NCI-H2081 treated with DMSO at 0.1 percent for 48 hours (cell line): ENCODE measurements at places on chromosomes 12 and 14.
A peak's percentile ranks its signal among the peaks of the same experiment; 100 is the strongest.

GRCh38 chr12:90984114-90984513, 20.7 kb downstream of the EPYC start:
- DNase-seq, result no peak

DNA sequence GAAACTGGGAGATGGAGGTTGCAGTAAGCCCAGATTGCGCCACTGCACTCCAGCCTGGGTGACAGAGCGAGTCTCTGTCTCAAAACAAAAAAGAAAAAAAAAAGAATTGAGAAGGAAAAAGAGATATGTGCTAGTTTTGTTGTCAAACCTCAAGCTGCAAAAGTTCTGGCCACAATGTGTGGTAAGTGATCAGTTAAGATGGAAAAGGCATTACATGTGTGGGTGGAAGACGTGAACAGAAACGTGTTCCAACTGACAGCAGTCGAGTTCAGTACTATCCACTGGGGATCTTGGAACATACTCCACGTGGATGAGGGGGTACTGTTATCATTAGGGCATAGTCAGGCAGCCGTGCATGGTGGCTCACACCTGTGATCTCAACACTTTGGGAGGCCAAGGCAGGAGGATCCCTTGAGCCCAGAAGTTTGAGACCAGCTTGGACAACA, 17.3 kb downstream of the GPR68 start:
- no peak for DNase-seq

DNA sequence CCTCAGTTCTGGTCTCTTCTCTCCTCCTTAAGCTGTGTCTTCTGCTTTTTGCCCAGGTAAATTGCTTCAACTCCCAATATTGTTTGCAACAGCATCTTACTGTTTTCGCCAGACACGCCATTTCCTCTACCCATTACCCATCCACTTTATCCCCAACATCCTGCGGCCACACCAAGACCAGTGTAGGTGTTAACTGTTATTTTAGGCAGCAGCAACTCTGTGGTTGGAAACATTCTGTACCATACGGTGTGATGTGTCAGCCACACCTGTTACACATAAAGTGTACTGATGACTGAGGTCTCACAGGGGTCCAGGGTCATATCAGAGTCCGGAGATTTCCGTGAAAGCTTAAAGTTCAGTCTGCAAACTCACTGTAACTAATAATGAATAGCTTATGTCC, 21.8 kb upstream of the KLRD1 start:
- DNase-seq, result no peak

DNA sequence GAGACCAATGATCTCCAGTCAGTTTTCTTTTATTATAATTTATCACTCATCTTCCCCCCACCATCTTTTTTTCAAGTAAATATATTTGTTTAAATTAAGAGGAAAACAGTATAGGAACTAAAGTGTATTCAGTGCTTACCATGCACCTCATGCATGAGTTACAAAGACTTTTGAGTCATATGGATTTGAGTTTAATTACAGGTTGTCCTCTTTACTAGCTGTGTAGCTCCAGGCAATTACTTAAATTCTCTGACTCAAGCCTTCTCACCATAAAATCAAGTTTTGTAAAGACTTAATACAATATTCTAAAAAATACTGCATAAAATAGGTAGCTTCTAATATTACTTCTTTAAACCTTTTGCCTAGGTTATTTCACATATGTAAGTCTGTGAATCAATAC, 251.3 kb downstream of the SLC16A7 start:
- no peak for DNase-seq

DNA sequence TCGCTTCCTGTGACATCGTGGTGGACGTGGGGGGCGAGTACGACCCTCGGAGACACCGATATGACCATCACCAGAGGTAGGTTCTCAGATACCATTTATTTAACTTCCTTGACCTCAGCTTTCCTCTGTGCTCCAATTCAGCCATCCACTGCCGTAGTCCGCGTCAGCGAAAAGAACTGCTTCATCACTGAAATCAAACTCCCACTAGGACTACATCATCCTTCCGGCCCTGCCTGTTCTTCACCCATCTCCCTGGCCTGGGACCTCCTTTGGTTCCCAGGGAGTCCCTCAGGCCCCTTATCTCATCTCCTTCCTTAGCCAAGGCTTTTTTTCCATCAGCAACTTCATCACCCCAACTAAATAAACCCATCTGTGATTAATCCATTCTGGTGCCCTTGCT, 692 bp downstream of the MYG1 start:
- no peak for DNase-seq

DNA sequence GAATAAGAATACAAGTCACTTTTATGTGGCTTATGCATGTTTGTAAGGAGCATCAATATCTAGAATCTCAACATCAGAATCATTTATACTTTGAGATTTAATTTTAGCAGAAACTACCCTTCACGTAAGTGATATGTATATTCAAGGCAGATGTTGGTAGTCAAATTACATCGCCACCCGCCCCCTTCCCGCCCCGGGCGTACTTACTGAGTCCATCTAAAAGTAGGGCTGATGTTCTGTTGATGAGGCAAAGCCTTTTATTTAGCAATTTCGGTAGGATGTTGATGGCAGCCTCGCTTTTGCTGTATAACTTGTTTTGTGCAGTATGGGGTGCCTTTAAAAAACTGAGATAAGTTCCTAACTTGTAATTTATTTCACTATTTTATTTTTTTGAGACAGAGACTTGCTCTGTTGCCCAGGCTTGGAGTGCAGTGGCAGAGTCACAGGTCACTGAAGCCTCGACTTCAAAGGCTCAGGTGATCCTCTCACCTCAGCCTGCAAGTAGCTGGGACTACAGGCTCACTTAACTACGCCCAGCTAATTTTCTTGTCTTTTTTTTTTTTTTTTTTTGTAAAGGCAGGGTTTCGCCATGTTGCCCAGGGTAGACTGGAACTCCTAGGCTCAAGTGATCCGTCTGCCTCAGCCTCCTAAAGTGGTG, 30.8 kb downstream of the KTN1 start:
- DNase-seq, result no peak

DNA sequence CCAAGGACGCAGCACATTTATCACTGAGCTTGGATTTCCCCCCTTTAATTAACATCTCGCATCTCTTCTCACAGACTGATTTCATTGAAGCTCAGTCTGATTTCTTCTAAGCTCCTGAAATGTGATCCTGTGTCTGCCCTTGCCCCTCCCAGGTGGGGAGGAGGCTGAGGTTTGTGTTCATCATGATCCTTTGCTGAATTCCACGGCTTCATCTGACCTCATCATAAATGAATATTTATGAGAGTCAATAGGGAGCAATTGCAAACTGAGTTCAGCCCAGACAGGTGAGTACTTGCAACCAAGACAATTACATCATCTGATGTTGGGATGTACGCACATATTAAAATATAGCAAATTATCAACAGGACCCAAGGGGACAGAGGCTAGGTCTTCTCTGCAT, 72.4 kb downstream of the MAP1LC3B2 start:
- DNase-seq, result no peak

DNA sequence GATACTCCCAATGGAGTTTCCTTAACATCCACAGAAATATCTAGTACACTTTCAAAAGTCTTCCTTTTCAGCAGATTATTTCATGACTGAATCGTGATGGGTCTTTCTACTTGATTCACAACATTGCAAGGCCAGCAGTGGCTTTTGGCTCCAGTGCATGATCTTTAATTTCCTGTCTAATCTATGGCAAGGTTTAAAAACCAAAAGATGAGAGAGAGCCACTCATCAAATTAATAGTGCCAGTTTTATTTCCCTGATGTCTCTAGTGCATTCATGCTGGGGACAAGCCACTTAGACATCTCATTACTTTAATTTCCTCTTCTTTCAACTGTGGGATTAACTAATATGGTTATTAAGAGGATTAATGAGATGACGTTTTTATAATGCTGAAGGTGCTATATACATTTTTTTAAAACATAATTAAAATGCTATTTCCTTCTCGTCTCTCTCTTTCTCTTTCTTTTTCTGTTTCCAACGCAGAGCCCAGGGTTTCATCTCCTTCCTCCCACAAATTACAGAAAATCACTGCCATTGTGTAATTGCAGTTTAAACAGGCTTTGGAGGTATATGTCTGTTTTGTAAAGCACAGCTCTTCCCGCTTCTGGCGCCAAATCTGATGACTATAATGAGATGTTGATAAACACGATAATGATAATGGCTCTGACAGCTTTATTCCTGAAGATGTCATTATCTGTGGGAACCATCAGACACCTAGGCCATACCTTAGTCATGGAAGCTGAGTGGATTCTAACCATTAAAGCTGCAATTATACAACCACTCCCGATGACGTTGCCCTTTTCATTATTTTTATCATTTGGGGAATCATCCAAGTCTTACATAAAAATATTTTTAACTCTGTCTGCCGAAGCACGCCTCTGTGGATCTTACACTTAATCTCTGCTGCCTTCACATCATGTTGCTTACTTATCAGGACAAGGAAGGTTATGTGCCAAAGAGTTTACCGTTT, 103.1 kb upstream of the PPM1H start:
- peak; percentile 86 for DNase-seq

GRCh38 chr14:50379563-50379962, 17.1 kb downstream of the CDKL1 start:
- DNase-seq, result no peak

DNA sequence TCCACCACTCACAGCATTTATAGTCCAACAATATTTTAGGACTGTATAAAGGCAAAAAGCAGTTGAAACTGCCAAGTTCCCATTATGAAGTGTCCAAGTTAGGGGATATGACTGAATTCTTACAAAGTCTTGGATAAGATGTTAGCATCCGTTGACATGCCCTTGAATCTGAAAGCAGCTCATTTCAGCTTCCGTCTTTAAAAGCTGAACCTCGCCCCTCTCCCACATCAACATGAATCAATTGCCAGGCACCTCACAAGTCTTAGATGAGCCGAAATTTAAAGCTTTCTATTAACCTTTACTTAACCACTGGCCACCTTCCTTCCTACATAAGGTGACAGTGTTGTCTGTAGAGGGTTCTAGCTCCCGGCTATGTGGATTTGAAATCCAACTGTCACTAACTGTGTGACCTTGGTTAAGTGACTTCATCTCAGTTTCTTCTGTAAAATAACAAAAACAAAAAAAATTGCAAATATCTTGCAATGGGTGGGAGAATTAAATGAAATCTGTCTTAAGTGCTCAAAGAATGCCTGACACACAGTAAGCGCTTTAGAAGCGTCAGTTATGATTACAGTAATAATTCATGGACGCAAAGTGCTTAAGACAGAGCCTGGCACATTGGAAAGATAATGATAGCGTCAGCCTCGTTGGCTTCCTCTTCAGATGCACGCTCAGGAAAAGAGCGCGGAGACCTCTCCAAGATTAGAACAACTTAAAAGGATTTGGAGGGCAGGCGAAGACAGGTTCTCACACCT, 1.2 kb downstream of the PPP1CC start:
- DNase-seq, result no peak

DNA sequence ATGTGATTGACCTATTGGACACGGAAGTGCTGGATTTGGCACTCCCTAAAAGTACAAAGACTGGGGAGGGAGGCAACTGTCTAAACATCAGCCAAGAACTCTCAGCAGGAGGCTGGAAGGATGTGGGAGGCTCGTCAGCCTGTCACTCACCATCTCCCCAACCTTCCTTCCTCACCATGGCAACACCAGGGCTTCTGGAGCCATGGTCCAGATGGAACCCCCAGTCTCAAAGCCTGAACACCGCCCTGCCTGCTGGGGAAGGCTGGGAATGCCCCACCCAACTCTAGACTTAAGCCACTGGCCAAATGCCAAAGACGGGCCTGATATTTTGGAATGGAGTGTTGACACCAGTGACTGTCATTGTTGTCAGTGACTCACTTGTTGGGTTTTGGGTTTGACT, 55.3 kb downstream of the GALNT16 start:
- DNase-seq, result no peak

GRCh38 chr12:130413909-130414308, 76.2 kb downstream of the PIWIL1 start:
- no peak for DNase-seq

GRCh38 chr12:57534250-57534649, 11.6 kb downstream of the MBD6 start:
- no peak for DNase-seq

GRCh38 chr12:15356951-15357364, 34.6 kb downstream of the PTPRO start:
- DNase-seq, result peak; percentile 96

- DNase-seq, result no peak
Observed at GRCh38 chr12:48767047-48767446, 21.8 kb downstream of the ADCY6 start.

GRCh38 chr12:49868952-49869815, 26.3 kb upstream of the BCDIN3D start:
- DNase-seq, result peak; percentile 52

DNA sequence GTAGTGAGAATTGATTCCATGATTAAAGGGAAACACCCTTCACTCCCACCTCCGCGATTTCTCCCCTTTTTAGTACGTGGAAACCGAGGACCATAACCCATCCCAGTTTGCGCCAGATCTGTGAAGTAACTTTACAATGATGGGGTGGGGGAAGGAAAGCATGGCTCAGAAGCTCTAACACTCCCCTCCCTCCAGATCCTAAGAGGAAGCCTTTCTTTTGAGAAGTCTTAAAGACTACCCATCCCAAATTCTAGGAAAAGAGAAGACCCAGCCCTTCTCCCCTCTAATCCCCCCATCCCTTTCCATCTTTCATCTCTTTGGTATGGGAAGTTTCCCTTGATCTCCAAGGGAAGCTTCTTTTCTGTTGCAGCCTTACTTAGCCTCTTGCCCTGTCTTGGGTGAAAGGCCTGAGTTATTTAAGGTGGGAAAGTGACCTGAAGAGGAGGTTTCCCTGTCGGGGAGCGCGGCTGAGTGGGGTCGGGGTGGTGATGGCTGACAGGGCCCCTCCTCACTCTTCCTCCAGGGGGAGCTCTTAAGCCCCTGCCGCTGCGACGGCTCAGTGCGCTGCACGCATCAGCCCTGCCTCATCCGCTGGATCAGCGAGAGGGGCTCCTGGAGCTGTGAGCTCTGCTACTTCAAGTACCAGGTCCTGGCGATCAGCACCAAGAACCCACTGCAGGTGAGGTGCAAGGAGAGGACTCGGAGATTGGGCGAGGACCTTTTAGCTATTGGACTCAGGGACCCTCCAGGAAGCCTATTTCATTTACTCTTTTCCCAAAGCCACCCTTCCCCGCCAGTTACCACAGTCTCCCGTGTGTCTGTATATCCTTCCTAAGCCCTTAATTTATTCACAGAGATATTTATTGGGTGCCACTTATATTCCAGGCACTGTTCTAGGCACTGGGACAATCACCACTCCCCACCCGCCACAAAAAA, 1.8 kb downstream of the MARCHF9 start:
- no peak for DNase-seq

GRCh38 chr12:10033783-10034545, 3.5 kb downstream of the CLEC9A start:
- no peak for DNase-seq

DNA sequence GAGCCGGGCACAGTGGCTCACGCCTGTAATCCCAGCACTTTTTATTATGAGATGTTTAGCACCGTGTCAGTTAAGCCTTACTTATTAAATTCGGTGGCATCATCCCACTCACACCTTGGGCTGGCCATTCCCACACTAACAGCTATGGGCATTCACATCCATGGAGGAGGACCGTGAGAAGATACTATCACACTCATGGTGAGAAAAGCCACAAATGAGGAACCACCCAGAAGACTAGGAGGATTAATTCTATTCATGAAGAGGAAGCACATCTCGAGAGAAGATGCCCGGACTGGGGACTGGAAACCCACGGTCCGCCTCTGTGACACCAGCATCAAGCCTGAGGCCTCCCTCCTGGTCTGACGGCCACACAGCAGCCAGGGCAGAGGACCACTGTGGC, 4.9 kb downstream of the CDC42BPB start:
- DNase-seq, result no peak
